ENCODE measurements at places on chromosomes 13 and 19.

DNA sequence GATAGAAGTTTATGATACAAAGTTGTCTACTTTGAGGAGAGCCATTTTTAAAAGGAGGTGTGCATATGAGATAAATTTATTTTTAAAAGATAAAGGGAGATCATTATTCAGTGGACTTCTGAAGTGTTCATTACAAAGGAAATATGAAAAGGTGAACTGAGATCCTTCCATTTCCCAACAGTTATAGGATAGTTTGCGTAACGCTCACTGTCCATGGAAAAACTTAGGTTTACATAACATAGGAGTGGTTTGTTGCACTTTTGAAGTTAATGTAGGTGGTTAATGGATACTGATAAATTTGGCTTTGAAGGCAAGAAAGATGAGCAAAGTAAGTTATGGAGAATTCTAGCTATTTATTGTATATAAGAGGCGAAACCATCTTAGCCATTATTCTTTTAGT is 92.5 kb downstream of the WDFY2 start:
- no peak for DNase-seq

DNA sequence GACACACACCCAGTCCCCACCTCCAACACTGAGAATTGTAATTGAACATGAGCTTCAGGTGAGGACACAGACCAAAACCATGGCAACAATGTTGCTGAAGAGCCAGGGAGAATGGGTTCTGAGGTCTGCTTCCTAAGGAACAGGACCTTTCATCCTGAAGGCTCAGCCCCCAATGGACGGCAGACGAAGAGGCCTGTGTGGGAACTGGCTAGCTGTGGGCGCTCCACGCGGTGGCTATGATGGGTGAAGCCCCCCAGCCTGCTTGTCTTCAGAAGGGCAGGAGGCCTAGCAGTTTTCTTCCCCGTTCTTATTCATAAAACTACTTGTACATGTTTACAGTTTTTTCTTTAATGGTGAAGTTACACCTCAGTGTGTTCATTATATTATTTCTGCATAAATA is 136.1 kb upstream of the SPACA7 start:
- no peak for DNase-seq

DNA sequence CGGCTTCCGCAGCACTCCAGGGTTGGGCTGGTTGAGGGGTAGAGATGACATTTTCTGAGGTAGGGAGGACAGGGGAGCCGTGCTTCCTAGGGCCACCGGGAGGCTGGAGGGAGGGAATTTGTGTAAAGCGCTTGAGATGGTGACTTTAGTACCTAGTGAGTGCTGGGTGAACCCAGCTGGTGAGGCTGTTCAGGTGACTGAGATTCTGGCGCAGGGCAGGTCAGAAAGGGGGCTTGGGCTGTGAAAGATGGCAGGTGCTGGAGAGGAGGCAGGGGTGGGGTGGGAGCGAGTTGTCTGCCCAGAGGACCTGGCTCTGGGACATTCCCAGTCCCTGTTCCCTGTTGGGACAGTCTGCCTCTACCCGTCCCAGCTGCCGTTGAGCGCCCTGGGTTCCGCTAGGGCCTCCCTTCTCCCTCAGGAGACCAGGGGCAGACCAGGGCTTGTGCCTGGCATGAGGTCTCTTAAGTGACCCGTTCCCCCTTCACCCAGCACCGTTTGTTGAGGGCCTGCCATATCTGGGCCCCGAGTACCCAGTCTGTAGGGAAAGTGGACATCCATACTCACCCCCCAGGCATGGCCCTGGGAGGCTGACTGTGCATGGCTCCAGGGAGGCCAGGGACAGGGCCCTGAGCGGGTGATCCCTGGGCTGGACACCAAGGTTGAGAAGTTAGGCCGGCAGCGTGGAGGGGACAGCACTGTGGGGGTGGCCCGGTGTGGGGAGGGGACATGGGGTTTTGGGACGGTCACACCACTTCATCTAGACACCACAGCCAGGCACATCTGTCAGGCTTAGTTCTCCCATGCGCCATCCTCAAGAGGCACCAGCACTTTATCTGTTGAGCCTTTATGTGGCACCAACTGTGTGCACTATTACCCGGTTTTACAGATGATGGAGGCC is 5.0 kb downstream of the PTOV1 start:
- no peak for DNase-seq

GRCh38 chr19:2610637-2611482 is 91.6 kb downstream of the GNG7 start:
- peak; percentile 96 for DNase-seq

DNA sequence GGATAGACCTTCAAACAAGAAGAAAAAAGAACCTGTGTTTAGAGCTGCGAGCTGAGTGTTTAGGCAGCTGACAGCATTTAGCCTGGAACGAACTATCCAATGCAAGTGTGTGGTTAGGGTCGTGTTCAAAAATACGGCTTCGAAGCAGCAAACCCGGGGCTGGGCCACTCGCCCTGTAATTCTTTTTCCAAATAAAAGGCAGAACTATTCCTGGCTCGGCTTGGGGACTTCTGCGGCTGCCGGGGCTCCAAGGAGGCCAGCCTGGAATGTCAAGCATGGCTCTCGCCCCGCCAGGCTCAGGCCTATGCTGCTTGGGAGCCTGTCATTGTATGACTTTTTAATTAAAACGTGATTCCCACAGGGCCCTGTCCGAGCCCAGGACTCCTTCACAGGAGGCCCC is 51.7 kb upstream of the KLF2 start:
- no peak for DNase-seq

- no peak for DNase-seq
Observed at GRCh38 chr13:48096670-48097069, 1.8 kb upstream of the MED4 start.

GRCh38 chr13:110400786-110401533 is 93.9 kb downstream of the COL4A2 start:
- DNase-seq, result no peak

- DNase-seq, result no peak
Observed at GRCh38 chr13:60286707-60287106, 110.3 kb upstream of the TDRD3 start.

GRCh38 chr19:15268192-15268927 is 36.1 kb upstream of the EPHX3 start:
- no peak for DNase-seq

- peak; percentile 87 for DNase-seq
Observed at GRCh38 chr13:40315416-40316064, 350.9 kb downstream of the FOXO1 start.

DNA sequence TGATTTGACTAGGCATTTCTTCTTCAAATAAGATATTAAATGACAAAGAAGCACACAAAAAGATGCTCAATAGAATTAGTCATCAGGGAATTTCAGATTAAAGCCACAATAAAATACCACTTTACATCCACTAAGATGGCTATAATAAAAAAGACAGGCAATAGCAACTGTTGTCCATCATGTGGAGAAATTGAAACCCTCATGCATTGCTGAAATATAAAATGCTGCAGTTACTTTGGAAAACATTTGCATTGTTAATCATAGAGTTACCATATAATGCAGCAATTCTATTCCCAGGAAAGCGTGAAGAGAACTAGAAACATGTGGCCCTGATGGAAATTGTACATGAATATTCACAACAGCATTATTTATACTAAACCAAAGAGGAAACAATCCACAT is 605.5 kb upstream of the SLITRK1 start:
- no peak for DNase-seq

DNA sequence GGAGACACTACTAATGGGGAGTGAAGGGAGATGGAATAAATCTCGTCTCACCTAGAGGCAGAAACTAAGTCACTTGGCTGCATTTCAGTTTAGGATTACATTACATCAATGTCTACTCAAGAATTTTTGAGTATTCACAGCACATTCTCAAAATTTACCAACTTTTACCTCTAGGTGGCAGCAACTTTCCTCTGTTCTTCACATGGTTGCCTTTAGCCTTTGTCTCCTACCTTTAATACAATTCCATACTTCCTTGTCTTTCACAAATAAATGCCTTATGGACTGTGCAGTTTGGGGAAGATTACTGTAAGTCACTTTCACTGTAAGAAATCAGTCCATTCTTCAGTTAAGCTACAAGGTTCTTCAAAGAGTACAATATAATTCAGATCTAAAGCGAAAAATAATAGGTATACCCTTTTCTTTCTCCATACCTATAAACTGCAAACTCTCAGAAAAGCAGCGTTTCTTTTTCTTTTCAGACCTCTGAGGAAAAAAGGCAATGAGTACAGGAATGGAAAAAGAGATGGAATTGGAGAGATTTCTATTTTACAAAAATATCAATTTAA is 379.4 kb downstream of the KLF12 start:
- peak; percentile 81 for DNase-seq

DNA sequence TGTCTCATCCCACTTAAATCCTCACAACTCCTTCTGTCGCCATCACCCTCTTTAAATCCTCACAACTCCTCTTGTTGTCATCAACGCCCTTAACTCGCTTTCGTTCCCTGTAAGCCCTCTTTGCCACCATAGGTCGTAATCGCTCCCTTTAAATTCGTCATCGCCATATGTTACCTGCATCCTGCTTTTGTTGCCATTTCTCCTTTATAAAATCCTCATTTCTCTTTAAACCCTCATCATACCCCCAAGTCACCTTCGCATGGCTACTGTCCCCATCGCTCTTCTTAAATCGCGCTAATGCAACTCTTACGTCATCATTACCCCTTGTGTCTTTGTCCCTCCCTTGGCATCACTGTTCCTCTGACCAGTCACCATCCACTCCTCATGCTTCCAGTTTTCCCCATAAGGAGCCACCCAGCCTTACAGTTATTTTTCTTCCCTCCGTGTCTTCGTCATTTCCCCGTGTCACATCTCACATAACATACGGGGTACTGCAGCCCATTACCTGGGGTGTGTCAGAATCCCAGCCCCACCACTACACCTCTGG is 539 bp downstream of the PLD3 start:
- peak; percentile 75 for DNase-seq

- DNase-seq, result no peak
Observed at GRCh38 chr19:47494729-47495128, 10.7 kb upstream of the KPTN start.

- DNase-seq, result no peak
Observed at GRCh38 chr13:106376401-106377112, 158.9 kb downstream of the EFNB2 start.

DNA sequence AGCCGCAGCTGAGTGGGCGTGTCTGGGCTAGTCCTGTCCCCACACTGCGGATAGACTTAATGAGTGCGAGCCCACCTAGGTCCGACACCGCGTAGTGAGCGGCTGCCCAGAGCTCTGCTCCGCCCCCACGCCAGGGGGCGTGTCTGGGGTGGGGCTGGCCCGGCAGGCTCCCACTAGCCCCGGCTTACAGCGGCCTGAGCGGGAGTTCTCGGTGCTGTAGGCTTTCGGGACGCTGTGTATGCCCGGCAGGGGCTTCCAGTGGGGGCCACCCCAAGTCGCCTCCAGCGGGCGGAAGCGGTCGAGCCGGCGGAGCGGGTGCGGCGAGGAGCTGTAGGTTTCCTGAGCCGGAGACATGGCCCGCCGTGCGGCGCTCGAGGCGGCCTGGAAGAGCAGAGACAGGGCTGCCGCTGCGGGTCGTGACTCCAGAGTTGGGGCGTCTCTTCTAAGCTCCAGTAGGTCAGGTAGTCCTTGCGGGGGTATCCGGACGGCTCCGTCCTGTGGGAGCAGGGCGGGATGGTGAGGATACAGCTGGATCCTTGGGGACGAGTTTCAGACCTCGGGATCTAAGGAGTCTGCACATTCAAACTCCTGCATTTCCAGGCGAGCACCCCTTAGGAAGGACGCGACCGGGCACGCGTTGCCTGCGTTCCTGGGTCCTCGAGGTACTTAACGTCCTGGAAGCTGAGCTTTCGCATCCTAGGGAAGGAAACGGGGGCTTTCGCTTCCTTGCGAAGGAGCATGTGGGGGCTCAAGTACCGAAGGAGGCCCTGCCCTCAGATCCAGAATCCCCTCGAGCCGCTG is 1.2 kb downstream of the CGB7 start:
- DNase-seq, result peak; percentile 90

GRCh38 chr19:5984600-5984999 is 6.7 kb upstream of the RANBP3 start:
- DNase-seq, result no peak

- no peak for DNase-seq
Observed at GRCh38 chr13:105165449-105166125, 1369.9 kb downstream of the EFNB2 start.

DNA sequence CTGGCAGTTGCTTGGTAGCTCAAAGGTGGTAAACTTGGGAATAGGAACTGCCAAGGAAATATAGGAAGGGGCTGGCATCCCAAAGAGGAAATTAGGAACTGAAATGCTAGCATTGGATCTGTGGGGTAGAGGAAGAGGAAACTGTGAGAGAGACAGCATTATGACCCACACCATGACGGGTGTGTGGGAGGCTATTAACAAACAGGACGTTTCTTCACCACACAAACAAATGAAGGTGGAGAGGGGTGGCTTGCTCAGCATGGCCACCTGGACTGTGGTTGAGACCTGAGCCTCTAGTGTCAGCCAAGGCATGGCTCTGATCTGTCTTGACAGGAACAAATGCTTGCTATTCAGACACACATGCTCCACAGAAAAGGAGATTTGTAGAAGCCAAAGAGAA is 178.2 kb downstream of the B3GLCT start:
- no peak for DNase-seq

- DNase-seq, result peak; percentile 89
Observed at GRCh38 chr19:48963371-48964204, 1.5 kb upstream of the FTL start.

Measured in activated CD4-positive, alpha-beta T cell treated with anti-CD3 and anti-CD28 coated beads, Interleukin-2, amount 10 ng/mL, durations not matched to agents 24 days and 14 days (primary cell).